ENCODE measurements at places on chromosomes 13 and 19.

GRCh38 chr13:67101730-67102467, 128.2 kb downstream of the PCDH9 start:
- peak; percentile 6 for DNase-seq

DNA sequence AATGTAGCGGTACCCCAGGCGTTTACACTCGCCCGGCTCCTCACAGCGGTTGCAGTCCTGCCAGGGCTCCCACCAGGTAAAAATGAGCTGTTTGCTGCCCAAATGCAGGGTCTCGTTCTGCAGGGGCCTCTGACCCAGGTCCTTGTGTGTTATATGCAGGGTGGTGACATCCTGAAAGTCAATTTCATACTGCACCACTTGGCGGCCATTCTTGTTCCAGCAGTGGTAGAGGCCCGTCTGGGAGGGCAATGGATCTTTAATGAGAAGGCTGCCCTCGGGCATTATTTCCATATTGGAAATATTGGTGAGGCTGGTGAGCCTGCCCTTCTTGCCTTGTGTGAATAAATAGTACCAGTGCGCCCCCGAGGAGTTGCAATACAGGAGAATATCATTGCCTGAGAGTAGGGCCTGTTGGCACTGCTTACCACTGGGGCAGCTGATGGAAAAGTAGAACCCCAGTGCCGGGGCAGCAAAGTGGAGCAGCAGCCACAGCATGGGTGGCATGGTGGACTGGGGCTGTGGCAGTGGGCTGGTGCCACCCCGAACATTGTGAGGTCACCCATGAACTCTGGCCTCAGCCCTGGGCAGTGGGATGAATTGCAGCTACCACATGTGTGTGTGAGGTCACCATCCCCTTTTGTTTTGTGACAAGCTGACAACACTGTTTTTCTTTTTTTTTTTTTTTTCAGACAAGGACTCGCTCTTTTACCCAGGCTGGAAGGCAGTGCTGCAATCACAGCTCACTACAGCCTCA, at the start of gene FAM187B:
TSS of gene FAM187B (minus strand) at position 563 of the 754 bp plus-strand sequence. CDS start at position 504, 59 bp downstream.
- DNase-seq: no peak

GRCh38 chr19:47226426-47227351, 4.3 kb downstream of the BBC3 start:
- peak; percentile 67 for DNase-seq

DNA sequence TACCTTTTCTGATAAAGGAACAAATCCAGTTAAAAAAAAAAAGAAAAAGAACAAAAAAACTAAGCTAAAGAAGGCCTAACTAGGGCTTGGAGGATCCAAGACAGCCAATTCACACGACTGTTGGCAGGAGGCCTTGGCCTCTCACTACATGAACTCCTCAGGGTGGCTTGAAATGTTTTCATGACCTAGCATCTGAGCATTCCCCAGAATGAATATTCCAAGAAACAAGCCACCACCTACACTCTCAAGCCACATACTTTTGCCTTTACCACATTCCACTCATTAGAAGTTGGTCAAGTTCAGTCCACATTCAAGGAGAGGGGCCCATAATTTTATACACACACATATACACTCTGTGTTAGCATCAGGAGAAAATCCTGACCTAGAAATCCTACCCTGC, 97.6 kb upstream of the SIAH3 start:
- DNase-seq: peak; percentile 43

- peak; percentile 67 for DNase-seq
These were observed at the start of gene MAST3 for GRCh38 chr19:18097217-18097992. MAST3 (plus strand) TSS chr19:18097778; CDS start chr19:18097793, 15 bp downstream.

- DNase-seq: no peak
These were observed 99.2 kb downstream of the GNG7 start for GRCh38 chr19:2603334-2603733.

GRCh38 chr13:23069566-23069965, 111.2 kb upstream of the SGCG start:
- peak; percentile 87 for DNase-seq

DNA sequence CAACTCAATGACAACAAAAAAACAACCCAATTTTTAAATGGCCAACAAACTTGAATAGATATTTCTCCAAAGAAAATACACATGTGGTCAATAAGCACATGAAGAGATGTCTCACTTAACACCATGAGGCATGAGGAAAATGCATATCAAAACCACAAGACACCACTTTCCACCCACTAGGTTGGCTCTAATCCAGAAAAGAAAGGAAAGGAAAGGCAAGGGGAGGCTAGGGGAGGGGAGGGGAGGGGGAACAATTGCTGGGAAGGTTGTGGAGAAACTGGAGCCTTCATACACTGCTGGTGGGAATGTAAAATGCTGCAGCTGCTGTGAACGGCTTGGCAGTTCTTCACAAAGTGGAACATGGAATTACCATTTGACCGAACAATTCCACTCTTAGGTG, 854.3 kb downstream of the UQCRFS1 start:
- DNase-seq: no peak

DNA sequence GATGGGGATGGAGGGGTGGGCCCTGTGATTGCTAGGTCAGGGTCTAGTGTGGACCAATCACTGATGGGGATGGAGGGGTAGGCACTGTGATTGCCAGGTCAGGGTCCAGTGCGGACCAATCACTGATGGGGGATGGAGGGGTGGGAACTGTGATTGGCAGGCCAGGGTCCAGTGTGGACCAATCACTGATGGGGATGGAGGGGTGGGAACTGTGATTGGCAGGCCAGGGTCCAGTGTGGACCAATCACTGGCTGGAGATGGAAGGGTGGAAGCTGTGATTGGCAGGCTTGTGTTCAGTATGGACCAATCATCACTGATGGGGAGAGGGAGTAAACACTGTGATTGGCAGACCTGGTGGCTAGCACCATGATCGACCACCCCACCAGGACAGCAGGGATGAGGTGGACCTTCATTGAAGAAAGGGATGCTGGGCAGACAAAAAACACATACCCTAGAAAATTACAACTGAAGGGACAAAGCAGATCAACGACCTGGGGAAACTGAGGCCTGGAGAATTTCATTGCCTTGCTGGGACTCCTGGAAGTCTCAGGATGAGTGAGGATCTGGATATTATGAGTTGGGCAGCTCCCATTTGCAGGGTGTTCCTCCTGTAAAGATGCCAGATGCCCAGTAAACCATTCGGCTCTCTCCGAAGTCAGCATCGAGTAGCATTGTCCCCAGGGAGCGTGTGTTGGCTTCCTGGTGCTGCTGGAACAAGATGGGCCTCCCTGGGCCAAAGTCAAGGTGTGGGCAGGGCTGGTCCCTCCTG, 15.5 kb downstream of the TMPRSS9 start:
- no peak for DNase-seq

DNA sequence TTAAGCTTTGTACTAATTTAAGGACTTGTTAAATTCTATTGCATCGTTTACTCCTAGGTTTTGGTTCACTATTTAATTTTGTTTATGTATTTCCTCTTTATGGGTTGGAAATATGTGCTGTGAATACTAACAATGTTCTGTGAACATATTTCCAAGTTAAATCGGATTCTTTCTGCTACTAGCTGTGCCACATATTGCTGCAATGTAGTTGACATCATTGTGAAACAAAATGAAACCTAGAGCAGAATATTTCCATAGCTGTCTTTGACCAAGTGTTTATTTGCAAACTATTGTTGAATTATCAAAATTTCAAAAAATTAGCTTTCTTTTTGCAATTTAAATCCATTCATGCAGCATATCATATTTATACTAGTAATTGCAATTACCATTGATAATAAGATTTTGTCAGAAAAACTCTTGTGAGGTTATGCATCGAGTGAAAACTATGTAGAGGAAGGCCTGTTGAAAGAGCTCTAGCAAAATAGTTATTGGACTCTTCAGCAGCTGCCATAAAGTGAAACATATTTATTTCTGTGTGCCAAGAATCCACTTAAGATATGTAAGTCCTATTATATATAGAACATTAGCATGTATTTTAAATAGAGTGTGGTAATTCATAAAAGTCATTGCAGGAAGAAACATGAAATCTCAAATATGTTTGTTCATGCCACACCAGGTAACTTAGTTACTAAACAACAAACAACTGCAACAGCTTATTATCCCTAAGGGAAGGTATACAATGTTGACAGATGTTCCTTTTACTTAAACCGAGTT, 575.1 kb downstream of the SLITRK6 start:
- peak; percentile 15 for DNase-seq

Data from IMR-90 (cell line).